ENCODE measurements at places on chromosomes 3 and 15.

GRCh38 chr15:48577469-48577868 is 68.0 kb downstream of the FBN1 start:
- H3K4me1 ChIP-seq, result no peaks in the 10 kb centered on the region
- no peak for DNase-seq
- H3K36me3 ChIP-seq, result no peaks in the 10 kb centered on the region
- no peak overlapping the region for H3K4me3 ChIP-seq
- H3K27ac ChIP-seq, result no peak overlapping the region
- no peaks in the 10 kb centered on the region for H3K27me3 ChIP-seq

- H3K36me3 ChIP-seq, result no peaks in the 10 kb centered on the region
- no peak overlapping the region for H3K27ac ChIP-seq
- peaks cover 19% of the 10 kb centered on the region for H3K4me1 ChIP-seq
- no peak for DNase-seq
- no peak overlapping the region for H3K4me3 ChIP-seq
- no peaks in the 10 kb centered on the region for H3K27me3 ChIP-seq
Measured at GRCh38 chr3:119647171-119647570, 13.2 kb downstream of the POPDC2 start.

DNA sequence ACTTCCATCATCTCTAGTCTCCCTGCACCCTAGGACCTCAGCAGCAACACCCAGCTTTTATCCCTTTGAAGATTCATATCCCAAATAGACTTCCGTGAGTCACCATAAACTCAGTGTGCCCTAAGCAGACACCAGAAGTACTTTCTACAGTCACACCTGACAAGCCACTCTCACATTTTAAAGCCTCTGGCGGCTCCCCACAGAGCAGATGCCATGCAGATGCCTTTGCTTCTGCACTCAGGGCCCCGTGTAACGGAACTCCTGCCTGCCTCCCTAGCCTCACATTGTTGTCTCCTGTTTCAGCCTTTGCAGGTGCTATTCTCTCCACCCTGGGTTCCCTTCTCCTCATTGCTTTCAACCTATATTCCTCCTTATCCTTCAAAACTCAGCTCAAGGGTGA is 155.5 kb upstream of the SLC24A5 start:
- no peak overlapping the region for H3K27ac ChIP-seq
- H3K27me3 ChIP-seq, result no peaks in the 10 kb centered on the region
- no peak overlapping the region for H3K4me3 ChIP-seq

- no peak overlapping the region for H3K27ac ChIP-seq
- no peak for DNase-seq
Measured at GRCh38 chr3:134496471-134497071, 10.7 kb downstream of the CEP63 start.

DNA sequence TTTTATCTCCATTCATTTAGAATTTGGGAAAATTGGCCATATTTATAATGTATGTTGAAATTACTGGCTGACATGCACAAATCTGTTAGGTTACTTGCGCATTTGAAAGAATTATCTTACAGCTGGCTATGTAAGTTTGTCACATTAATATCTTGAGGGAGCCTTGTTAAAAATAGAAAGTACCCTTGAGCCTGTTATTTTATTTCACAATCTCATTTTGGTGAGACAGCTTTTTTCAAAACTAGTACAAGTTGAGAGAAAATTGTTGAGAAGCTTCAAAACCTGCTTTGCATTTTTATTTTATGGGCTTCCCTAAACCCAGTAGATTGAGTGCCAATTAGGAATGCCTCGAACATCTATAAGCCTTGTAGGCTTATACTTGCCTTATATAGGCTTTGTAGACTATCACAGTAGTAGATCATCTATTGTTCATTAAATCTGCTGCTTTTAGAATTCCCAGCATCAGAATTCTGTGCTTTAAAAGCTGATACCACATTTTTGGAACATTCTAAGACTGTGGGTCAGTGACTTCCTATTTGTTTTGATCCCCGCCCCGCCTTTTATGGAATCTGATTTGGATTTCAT is 6.3 kb downstream of the IDH3A start:
- H3K4me1 ChIP-seq, result peaks cover 9% of the 10 kb centered on the region
- no peak overlapping the region for H3K4me3 ChIP-seq
- H3K27ac ChIP-seq, result no peak overlapping the region
- H3K36me3 ChIP-seq, result peaks cover 4% of the 10 kb centered on the region
- no peaks in the 10 kb centered on the region for H3K27me3 ChIP-seq
